ENCODE measurements at places on chromosomes 4 and X. TPM values are rescaled to one million over a fixed set of nuclear protein-coding genes. Genes with fewer than 3 reads are reported as not detected.

POU4F2 gene
- total RNA-seq: not detected

CLCN4 gene
- total RNA-seq: 2.6 TPM

DNA sequence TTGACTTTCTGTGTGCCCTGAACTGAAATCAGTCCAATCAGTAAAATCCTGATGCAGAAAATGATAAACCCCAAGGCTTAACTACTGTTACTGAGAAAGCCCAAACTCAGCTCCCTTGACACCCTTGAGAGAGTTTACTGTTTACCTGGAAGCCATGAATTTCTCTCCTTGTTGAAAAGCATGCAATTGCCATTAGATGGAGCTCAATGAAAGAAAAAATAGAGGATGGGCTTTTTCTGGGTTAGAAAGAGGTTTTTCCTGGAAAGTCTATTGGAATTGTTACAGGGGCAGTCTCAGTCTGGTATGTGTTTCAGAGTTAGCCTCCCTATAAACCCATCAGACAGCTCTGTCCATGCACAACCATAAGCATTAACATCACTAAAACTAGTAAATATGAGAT is 66.4 kb upstream of the C4orf54 start:
- DNase-seq: no peak

GRCh38 chrX:101904996-101905395 is 26.8 kb downstream of the ZMAT1 start:
- no peak for DNase-seq

- no peak for DNase-seq
These were observed 106.2 kb upstream of the PUDP start for GRCh38 chrX:7254144-7254543.

GRCh38 chrX:11461201-11462001 is 168.2 kb downstream of the AMELX start:
- no peak for DNase-seq

GRCh38 chr4:86184901-86185285 is 175.0 kb downstream of the MAPK10 start:
- no peak for DNase-seq

GRCh38 chr4:115126491-115126890 is 13.1 kb upstream of the NDST4 start:
- no peak for DNase-seq

DNA sequence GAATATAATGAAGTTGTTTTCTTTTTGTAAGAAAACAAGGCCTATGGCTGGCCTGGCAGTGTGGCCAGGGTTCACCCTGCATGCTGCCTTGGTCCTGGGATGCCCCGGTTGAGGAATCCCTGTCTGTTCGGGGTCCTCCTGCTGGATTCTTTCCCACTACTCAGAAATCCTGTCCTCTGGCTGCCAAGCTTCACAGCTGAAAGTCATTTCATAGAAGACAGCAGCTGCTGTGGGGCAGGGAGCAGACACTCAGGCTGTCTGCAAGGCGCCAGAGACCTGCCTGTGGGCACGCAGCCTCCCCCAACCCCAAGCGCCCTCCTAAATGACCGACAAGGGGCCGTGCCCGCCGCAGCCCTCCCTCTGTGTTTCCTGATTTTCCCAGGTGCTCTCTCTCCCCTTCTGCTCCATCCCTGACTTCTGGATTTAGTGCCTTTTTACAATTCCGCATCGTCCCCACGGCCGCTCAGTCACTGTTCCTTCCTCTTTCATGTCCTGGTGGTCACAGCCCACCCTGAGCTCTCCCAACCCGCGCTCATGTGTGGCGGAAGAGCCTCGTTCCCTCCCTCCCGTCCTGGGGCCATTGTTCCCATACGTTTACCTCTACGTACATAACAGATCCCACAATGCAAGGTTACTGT is 27.5 kb downstream of the ZFYVE28 start:
- DNase-seq: peak; percentile 38

- no peak for DNase-seq
These were observed 113.3 kb downstream of the ELOVL6 start for GRCh38 chr4:110085131-110085530.

DNA sequence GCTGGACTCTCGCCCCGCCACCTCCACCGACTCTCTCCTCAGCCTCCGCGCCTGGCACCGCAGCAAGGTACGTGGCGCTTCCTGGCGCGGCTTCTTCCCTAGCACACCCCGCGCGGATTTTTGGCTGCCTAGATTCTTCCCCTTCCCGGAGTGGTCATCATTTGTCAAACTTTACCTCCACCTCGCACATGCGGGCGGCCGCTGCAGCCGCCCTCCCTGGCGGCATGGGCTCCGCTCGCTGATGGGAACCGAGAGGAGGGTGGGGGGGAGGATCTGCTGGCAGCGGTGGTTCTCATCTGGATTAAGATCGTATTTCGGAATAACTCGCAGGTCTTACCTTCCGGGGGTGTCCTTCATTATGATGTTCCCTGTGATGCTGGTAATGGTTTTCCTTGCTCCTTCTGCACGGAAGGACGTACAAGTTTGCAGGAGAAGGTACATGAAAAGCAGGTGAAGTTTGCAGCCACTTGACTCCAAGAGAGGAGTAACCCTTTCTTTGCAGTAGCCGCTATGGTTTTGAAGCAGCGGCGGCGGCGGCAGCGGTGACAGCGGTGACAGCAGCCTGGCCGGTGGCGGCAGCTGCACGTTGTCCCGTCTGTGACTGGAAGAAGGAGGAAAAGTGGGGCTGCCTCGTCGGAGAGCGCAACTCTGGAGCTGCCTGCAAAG is 2183.9 kb upstream of the TENM3 start:
- DNase-seq: peak; percentile 38

DNA sequence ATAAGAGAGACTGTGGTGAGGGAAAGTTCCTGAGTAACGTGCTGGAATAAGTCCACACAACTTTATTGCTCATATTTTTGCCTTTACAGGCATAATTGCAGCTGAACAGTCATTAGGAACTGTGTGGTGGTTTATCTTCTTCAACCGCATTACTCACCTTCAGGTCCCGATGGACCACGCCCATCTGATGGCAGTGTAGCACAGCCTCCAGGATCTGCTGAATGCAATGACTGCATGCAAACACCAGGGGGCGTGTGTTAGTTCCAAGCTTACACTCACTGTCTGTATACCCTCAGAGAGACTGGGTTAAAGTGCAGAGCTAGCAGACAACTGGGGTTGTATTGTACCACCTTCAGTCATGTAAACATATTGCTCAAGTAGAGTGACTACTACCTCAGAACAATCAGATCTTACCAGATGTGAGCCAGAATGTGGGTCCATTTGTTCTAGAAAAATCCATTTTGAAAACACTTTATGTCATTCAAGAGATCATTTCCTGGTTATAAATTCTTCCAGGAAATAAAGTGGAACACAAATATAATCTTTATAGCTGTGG is 214.0 kb downstream of the CAMK2D start:
- DNase-seq: peak; percentile 80

- no peak for DNase-seq
These were observed 96.5 kb downstream of the TRAPPC11 start for GRCh38 chr4:183755596-183755995.

- DNase-seq: no peak
These were observed 50.2 kb downstream of the RPGR start for GRCh38 chrX:38277136-38277535.

DNA sequence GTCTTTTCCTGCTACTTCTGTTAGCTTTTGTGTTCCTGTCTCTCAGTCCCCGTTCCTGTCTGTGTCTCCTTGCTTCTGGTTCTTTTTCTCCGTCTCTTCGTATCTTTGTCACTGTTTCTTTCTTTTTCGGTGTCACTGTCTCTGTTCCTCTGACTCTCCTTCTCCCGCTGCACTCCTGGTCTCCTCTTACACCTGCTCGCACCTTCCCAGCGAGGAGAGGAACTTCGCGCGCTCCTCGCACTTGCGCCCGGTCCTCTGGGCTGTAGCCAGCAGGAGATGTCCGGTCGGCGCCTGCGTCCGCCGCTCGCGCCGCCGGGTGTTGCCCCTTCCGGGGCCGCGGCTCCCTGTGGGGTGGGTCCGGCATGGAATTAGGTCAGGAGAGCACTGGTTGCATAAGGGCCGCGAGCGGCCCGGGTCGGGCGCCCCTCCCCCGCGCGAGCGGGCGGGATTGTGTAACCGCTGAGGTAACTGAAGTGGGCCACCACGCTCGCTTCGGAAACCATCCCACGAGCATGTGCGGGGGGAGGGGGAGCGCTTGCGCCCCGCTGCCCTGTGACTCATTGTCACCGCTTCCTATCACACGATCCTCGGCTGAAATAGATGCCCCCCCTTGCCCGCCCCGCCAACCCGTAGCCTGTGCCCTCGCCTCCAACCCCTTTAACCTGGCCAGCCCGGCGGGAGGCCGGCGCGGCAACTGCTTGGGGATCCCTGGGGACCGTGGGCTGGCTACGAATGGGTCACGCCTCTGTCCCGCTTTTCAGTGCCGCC is 1.6 kb downstream of the LONRF3 start:
- DNase-seq: peak; percentile 31

GRCh38 chr4:173415092-173415491 is 16.2 kb upstream of the SCRG1 start:
- no peak for DNase-seq

GRCh38 chr4:150234246-150234645 is 156.0 kb downstream of the DCLK2 start:
- no peak for DNase-seq

DNA sequence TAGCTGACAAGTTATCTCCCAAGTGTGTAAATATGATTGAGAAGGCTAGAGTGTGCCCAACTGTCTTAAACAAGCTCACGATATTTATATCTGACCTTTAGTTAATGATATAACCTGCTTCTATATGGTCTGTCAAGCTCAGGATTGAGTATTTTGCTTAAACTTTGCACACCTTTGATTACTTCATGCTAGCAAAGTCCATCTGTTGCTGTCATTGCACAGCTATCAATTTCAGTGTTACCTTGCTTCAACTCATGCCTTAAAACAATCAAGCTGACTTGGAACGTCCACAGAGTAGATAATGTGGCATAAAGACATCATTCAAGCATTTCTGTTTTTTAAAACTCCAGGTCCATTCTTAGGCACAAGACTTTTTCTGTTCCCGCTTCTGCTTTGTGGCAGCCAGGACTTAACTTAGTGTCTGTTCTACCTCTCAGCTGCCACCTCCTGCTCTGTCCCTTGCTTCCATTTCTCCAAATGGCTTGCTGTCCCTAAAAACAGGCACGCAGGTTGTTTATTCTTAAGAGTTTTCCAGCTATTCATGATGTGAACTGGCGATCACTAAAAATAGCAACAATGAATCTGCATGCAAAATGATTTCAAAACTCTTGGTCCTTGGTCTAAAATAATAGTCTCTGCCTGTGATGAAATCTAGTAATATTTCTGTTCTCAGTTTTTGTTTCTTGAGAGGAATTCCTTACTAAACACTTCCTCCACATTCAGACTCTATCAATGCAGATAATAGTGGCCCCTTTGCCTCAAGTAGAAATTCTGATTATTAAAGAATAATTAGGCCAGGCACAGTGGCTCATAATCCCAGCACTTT is 16.3 kb upstream of the NEIL3 start:
- DNase-seq: no peak

DNA sequence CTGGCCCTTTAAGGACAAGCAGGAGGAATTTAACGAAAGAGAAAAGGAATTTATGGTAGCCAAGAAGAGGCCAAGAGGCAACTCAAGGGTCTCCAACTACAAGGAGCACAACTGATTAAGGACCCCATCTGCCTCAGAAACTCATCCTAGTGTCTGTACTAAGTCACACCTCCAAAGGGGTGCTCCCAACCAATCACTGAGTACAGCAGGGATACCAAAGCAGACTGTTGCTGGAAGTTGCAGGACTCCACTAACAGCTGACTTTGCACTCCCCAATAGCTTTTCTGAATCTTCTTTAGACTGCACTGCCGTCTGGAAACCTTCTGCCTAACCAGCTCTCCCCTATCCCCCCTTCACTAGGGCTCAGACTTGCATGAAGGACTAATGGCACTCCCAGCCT is 50.6 kb downstream of the ATP11C start:
- no peak for DNase-seq

GRCh38 chrX:47093248-47093647 is 15.0 kb downstream of the RGN start:
- peak; percentile 34 for DNase-seq

- no peak for DNase-seq
These were observed 1593.2 kb downstream of the C4orf33 start for GRCh38 chr4:130689181-130689580.

Data from G401 (cell line).